Stimulated activated CD8-positive, alpha-beta memory T cell treated with anti-CD3 and anti-CD28 coated beads, Interleukin-2, amount 100 ng/mL, for 1 hour (primary cell): ENCODE measurements at places on chromosomes 2 and 18.

DNA sequence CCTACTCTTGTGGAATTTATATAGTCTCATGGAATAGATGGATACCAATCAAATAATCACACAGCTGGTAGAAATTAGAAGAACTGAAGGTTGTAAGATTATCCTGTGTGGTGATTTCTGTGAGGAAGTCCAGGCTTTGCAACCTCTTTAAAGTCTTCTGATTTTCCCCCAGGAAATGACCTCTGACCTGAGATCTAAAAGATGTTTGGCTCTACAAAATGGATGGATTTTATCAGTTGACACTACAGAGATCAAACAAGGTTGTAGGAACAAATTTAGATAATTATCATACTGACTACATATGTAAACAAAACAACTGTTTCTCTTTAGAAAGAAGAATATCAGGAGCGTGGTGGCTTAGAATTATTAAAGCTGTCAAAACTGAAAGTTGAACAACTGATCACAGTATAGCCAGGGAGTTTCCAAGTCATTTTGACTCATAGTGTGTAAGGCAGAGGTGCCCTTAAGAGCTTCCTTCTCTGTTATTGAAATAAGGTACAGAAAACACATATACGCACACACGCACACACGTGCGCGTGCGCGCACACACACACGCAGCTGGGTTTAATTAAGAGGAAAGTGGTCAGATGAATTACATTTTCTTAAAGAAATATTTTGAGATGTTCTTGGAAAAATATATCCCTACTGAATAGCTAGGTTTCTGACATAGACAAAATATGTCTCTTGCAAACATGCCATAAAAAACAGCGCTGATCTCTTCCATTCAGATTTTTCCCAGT lies 35.5 kb upstream of the PELI1 start:
- DNase-seq = no peak

DNA sequence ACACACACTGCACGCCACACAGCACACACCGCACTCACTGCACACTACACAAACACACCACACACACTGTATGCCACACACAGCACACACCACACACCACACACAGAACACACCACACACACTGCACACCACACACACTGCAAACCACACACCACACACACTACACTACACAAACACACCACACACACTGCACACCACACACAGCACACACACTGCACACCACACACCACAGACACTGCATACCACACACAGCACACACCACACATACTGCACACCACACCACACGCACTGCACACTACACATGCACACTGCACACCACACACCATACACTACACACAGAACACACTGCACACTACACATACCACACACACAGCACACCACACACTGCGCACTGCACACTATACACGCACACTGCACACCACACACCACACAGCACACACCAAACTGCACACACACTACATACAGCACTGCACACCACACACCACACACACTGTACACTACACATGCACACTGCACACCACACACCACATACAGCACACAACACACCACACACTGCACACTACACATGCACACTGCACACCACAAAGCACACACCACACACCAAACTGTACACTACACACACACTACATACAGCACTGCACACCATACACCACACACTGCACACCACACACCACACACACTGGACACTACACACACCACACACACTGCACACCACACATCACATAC lies 59.6 kb downstream of the ASB1 start:
- no peak for DNase-seq

- DNase-seq = no peak
These were observed 146.6 kb downstream of the HAUS1 start for GRCh38 chr18:46250812-46251173.

- no peak for DNase-seq
These were observed 46.6 kb downstream of the PRKRA start for GRCh38 chr2:178404368-178404767.

GRCh38 chr2:162256591-162256991 lies 13.3 kb upstream of the FAP start:
- no peak for DNase-seq

- DNase-seq = no peak
These were observed 97.8 kb downstream of the B3GNT2 start for GRCh38 chr2:62293490-62294271.

DNA sequence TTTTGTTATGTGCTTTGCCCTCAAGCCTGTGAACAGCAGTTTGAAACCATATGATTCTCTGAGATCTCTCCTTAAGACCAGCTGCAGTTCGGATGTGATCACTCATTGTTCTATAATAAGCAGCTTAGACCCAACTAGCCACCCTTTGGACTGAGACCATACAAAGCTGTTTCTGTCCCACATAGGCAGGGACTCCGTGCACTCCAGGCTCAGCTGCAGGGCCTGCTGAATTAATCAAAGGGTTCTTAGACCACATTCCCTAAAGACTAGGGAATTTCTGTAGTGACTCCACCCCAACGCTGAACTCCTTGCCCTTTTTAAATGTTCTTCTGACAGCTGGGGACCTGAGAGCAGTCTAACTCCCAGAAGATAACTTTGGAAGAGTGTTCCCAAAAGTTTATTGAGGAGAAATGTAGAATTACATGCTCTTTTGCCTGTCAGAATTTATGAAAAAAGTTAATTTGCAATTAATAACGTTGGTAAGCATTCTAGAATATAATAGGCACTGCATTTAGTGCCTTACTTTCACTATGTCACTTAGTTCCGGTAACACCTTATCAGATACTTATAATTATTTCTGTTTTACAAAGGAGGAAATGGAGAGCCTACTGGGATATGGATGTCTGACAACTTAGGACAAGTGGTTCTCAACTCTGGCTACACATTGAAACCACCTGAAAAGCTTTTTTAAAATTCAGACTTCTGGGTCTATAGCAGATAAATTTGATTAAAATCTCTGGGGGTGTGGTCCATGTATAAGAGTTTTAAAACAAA lies 42.3 kb downstream of the GULP1 start:
- no peak for DNase-seq

GRCh38 chr18:34848156-34848555 lies 138.1 kb downstream of the DTNA start:
- DNase-seq = no peak
